ENCODE measurements at places on chromosomes 2 and 18.
A peak's percentile ranks its signal among the peaks of the same experiment; 100 is the strongest.

DNA sequence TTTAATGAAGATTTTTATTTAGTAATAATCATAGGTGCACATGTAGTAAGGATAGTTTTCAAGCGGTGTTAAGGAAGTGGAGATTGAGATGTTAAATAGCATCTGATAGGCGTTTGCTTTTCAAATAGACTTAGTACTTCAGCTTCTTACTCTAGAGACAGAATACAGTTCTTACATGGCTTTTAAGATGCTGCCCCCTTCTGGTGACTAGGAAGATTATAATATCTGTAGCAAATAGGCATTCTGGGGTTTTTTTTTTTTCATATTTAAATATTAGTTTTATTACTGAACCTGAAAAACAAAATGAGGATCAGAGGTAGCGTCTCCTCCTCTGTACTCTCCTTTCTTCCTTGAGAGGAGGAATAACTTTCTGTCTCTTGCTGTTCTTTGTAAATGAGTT lies 100.2 kb downstream of the AGAP1 start:
- peak; percentile 65 for DNase-seq

DNA sequence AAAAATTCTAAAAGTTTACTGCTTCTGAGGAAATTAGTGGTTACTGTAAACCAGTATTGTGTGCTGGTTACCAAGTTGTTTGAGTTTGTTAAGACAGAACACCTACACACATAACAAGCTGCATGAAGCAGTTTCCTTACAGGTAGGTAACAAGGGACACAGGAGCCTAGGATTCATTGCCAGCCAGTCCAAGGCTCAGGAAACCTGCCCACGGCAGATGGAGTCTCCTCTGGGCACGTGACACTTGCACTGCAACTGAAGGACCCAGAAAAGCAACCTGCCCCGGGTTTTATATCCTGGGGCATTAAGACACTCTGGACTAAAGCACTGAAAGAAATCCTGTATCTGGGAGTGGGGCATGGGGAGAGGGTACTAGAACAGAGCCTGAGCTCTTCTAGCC lies 639.3 kb downstream of the ADCYAP1 start:
- DNase-seq: no peak

DNA sequence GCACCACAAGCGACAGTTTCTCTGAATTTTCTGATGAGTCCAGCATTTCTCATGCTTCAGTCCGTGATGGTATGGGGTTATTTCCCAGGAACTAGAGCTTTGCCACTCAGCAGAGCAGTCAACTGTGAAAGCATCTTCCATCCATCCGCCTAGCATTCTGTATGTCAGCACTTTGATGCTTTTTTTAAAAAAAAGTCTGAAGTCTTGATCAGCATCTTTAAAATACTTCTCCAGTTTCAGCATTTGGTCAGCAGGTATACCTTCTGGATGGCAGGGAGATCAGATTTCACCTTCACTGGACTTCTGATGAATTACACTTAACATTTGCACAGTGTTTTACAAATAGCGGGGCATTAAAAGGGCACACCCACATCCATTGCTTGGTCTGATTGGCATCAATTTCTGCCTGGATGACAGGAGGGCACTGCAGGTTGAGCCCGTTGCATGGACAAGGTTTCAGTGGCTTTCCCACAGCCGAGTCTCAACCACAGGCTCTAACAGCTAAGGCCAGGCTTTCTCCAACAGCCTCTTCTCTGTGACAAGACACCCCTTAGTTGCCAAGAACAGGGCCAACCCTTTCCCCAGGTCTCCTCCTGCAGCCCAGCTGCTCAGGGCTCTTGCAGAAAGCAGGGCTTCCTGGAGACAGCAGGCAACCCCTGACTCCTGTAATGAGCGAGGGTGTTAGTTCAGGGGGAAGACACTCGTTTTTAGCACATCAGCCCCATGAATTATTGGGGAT lies 54.0 kb downstream of the EMILIN2 start:
- DNase-seq: no peak

DNA sequence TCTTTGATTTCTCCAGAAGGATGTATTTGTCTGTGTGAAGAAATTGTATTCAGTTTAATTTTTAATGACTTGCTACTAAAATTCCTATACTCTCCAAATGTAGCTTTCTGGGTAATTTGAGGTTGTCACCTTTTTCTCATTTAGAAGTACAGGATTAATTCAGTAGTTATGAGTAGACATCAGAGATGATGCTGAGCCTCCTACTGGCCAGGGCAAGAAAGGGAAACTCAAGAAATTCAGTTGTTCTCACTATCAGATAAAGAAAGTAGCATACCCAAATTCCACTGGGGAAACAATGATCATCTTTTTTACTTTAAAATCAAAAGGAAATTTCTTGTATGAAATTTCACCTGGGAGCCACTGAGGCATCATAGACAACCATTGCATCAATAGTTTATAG lies 199.4 kb downstream of the SATB2 start:
- no peak for DNase-seq

DNA sequence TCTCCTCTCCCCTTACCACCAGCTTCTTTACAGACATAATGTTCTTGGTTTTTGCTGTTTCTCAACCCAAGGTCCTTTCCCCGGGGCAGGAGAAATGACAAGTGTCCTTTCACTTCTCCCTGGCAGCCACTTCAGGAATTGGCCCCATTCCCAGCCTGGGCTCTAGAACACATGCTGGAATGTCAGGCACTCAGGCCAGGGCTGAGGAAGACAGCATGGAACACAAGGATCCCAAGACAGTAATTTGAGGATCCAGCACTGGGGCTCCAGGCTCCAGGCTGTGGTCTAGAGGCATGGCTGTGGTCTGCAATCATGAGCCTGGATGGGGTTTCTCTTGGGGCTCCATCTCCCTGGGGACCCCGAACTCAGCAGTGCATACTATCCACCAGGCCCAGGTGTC lies 201.4 kb downstream of the CELF4 start:
- DNase-seq: no peak

- DNase-seq: peak; percentile 2
Observed at GRCh38 chr2:105081006-105081601, 43.2 kb downstream of the MRPS9 start.

DNA sequence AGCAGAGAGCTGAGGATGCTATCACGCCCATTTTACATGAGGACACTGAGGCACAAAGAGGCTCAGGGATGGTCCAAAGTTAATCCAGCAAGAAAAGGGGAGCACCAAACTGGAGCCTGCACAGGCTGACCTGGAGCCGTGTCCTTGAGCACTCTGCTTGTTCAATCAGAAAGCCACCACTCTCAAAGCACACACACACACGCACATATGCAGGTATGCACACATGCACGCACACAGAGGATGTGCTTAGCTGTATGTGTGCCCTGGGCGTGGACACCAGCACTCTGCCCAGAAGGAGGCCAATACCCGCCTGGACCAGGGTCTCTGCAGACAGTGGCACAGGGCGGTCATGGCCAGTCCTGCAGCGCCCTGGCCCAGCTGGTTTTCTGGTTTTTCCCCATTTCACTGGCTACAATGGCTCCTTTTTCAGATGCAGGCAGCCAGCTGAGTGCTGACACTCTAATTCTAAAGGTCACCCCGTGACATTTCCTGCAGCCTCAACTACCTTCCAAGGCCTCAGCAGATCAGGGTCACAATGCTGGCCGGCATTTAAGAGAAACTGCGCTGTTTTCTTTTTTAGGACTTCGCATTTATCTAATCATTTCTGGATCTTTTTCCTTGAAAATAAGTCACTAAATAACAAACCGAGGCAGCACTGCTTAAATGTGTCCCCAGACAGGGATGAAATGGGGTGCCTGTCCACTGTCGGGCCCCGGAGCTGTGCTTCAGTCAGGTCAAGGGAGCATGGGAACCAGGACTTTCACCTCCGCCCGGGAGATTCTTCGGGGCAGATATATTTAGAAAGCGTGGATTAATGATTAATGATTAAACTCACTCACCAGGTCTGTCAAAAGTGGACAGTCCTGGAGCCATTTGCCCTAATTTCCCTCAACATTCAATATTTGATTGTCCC lies 104.5 kb downstream of the HDAC4 start:
- DNase-seq: no peak

GRCh38 chr2:48320742-48321141 lies 209.2 kb upstream of the STON1 start:
- DNase-seq: no peak

Data from retinal pigment epithelial cell (primary cell).